ENCODE measurements at places on chromosomes 16 and 17. TPM values are rescaled to one million over a fixed set of nuclear protein-coding genes. Genes with fewer than 3 reads are reported as not detected.

TPSG1 gene
- not detected for total RNA-seq

RAC3 gene
- 40.7 TPM for total RNA-seq

CD79B gene
- total RNA-seq = 0.16 TPM

RHBDL1 gene
- total RNA-seq = 0.59 TPM

HBA1 gene
- total RNA-seq = not detected

SEPTIN12 gene
- total RNA-seq = not detected

TMEM132E gene
- total RNA-seq = not detected

MYH2 gene
- total RNA-seq = not detected

RUNDC3A gene
- 1.1 TPM for total RNA-seq

AKAP1 gene
- 52.9 TPM for total RNA-seq

CREBBP gene
- 15.3 TPM for total RNA-seq

TLCD1 gene
- 51.1 TPM for total RNA-seq

NACA2 gene
- not detected for total RNA-seq

All from A549 treated with Mapracorat at 1 μM for 4 hours (cell line).